Stimulated activated CD4-positive, alpha-beta T cell treated with anti-CD3 and anti-CD28 coated beads, TNF-alpha, amount 100 ng/mL, for 1 hour (primary cell): ENCODE measurements at places on chromosomes 7 and 10.

GRCh38 chr10:16891375-16892313 is 74.4 kb upstream of the RSU1 start:
- peak; percentile 4 for DNase-seq

DNA sequence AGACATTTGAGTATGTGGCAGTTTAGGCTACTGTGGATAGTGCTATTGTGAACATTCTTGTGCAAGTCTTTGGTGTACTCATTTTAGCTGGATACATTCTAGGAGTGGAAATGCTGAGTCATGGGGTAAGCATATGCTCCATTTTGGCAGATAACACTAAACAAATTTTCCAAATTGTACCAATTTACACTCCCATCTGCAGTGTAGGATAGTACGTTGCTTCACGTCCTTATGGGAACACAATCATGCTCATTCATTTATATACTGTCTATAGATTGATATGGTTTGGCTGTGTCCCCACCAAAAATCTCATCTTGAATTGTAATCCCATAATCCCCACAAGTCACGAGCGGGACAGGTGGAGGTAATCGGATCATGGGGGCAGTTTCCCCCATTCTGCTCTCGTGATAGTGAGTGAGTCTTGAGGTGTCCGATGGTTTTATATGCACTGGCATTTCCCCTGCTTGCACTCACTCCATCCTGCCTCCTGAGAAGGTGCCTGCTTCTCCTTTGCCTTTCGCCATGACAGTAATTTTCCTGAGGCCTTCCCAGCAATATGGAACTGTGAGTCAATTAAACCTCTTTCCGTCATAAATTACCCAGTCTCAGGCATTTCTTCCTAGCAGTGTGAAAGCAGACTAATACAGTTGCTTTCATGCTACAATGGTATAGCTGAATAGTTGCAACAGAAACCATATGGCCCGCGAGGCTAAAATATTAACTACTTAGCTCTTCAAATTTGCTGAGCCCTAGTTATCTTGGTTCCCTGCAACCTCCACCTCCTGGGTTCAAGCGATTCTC is 25.6 kb downstream of the RNF216 start:
- no peak for DNase-seq

DNA sequence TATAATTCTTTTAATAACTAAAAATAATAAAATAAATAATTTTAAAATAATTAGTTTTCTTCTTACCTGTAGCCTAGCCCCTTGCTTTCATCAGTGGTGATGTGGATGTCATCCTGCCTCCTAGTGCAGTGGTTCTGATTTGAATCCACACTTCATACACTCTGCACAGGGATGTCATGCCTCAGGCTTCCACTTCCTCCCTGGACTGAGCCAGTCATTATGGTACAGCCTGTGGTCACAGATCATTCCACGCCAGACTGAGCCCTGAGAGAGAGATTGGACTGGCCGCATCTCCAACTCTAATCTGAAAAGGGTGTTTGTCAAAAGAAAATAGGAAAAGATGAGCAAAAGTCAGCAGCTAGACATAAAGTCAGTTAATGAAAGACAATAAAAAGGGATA is 436.2 kb upstream of the IGFBP3 start:
- no peak for DNase-seq

- no peak for DNase-seq
These were observed 74.0 kb downstream of the SEPTIN7 start for GRCh38 chr7:35874886-35875285.

DNA sequence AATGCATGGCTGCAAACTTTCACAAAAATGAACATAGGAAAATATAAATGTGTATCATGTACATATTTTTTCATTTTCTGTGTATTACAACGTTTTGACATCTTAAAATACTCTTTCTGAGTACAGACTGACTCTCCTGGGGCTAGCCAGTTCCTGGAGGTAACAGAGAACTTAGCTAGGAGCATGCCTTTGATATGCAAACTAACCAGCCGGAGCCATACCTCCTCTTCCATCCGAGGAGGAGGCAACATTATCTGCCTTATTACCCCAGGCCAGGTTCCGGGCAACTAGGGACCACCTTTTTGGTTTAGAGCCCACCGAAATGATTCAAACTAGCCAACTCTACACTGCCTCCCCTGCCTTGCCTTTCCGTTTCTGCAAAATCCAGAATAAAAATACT is 33.7 kb upstream of the HECW1 start:
- DNase-seq: no peak

GRCh38 chr7:70028620-70029019 is 430.3 kb downstream of the AUTS2 start:
- no peak for DNase-seq

DNA sequence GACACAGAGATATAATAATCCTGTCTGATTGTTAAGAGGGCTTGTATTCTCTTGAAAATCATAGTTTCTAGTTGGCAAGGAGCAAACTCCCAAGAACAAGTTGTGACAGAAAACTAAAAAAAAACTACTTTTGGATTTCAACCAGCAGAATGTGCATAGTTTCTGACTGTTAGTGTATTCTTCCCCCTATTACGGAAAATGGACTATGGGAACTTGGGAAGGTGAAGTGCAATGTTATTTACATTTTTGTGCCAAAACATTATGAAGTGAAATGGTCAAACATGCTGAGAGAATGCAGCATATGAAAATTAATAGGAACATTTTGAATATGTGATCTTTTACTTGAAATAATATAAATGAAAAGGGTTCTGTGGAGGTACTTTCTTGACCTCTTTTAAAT is 660.8 kb downstream of the SUGCT start:
- DNase-seq: no peak

GRCh38 chr10:4189281-4189680 is 404.3 kb upstream of the KLF6 start:
- no peak for DNase-seq

DNA sequence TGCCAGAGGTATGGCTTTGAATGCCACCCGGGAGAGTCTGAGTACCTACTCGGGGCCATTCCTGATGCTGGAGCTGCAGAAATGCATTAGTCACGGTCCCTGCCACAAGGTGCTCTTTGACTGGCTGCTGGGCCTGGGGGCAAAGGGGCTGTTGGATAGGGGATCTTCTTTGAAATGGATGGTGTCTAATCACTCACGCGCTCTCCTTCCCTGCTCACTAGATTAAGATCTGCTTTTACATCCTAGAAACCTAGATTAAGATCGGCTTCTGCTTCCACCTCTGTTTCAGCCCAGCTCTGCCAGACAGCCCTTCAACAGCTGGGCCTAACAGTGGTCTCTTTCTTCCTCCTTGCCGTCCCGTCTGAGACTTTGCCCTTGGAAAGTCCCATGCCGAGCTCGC is 57.2 kb downstream of the PAX2 start:
- no peak for DNase-seq

DNA sequence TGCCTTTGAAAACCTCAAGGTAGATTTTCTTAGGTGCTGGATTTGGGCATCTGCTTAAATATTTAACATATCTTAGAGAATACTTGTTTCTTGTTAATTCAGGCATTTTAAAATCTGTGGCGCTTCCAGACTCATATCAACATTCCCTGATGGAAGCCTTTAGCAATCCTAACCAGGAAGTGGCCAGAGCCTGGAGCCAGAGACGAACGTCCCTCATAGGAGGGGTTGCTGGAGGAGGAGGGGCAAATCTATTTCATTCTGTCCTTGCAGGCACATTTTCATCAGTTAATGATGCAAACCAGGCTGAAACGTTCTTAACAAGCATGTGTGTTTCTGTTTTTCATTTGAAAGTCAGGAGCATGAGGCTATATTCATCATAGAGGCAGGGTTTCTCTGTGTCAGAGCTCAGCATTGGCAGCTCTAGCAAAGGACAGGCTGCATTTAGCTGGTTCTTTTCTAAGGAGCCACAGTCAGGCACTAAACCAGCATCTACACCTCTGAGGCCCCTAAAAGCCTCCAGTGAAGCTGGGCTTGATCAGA is 17.8 kb upstream of the IFIT2 start:
- DNase-seq: no peak

- DNase-seq: no peak
These were observed 6.2 kb upstream of the ZAN start for GRCh38 chr7:100726996-100727761.

GRCh38 chr7:98870807-98871491 is 1.1 kb upstream of the TMEM130 start:
- no peak for DNase-seq

- no peak for DNase-seq
These were observed 160.6 kb downstream of the SEC23IP start for GRCh38 chr10:120052964-120053702.

DNA sequence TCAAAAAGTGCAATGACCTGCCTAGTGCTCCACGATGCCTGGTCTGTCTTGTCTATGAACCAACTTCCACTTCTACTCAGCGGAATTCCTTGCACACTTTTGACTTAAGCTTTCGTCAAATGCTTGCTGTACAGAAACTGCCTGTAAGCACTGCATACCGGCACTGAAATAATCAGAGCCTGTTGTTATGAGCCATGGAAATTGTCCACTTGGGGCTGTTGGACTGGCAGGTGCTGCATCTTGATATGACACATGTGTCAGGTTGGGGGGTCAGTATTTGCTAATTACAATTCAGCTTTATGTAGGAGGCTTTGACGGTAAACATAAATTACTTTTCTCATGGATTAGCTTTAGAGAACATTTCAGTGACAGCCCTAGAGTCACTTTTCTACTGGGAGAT is 32.0 kb upstream of the KLF6 start:
- no peak for DNase-seq

DNA sequence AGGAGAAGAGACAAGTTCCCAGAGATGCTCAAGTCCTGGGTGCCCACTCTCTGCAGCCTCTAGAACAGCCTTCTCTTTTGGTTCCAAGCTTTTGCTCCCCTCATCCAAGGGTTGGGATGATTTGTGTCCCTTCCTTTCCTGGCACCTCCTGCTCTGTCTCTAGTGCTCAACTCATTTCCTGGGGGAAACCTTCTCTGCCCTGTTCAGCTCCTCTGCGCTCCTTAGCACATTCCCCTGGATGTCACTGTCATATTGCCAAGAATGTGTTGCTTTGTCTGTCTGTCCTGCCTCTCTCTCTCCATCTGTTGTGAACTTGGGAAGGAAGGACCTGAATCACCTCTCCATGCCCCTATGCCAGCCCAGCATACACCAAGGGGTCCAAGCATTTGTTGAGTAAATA is 5.1 kb upstream of the LBX1 start:
- no peak for DNase-seq

DNA sequence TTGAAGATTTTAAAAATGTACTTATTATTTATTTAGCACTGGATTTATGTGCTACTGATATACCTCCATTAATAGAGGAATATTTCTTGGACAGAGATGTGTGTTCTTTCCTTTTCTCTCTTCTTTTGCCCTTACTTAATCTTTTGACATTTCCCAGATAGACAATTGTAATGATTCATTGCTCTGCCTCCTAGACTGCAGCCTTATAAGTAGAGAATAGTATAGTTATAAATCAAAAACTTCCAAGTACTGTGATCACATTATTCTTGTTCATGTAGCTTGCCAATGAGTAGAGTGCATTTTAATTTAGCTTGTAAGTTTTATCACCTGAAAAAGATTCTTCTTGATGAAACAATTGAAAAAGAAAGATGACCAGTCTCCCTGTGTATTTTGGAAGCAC is 47.6 kb downstream of the CASD1 start:
- no peak for DNase-seq

GRCh38 chr7:101245147-101245668 is 327 bp upstream of the FIS1 start:
- DNase-seq: no peak

DNA sequence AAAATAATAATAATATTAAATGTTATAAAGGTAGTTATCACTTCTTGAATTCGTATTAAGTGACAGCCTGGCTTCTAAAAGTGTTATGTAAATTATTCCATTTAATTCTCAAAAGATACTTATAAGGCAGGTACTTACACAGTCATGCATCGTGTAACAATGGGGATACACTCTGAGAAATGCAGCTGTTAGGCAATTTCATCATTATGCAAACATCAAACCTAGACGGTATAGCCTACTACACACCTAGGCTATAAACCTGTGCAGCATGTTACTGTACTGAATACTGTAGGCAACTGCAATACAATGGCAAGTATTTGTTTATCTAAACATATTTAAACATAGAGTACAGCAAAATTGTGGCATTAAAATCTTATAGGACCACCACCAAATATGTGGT is 1.5 kb downstream of the IFIT1 start:
- DNase-seq: no peak

GRCh38 chr7:79458796-79459195 is 5.3 kb upstream of the MAGI2 start:
- no peak for DNase-seq

DNA sequence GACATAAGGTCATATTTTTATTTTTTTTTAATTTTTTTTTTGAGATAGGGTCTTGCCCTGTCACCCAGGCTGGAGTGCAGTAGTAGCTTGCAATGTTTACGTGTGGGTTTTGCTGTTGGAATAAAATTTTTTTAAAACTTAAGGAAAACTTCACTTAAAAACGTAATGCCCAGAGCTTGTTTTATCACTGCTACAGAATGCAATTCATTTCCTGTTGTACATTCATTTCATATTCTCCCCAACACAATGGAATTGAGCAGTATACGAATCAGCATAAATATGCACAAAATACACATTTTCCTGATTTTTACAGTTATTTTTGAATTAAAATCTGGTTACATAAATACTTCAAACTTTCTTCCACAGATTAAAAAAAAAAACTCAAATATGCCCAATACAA is 40.3 kb downstream of the RSU1 start:
- DNase-seq: no peak

GRCh38 chr10:98263088-98263487 is 4.9 kb downstream of the LOXL4 start:
- DNase-seq: no peak

- no peak for DNase-seq
These were observed 11.2 kb downstream of the TRIM56 start for GRCh38 chr7:101096331-101096956.

GRCh38 chr7:23473844-23474093 is 3.5 kb upstream of the IGF2BP3 start:
- no peak for DNase-seq

GRCh38 chr7:110921595-110922151 is 169.3 kb upstream of the LRRN3 start:
- no peak for DNase-seq

DNA sequence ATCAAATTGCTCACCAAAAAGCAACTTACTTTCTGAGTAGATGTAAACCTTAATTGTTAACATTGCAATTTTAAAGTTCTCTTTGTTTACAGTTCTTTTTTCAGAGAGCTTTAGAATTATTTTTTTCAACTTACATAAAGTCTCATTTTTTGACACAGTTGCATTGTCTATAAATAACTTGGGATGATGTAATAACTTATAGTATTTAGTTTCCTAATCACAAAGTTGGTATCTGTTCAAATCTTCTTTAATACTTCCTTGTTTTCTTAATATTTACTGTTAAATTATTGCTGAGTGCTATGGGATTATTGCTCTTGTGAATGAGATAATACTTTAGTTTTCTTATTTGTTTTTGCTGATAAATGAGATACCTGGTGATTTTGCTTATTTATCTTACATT is 18.9 kb upstream of the SUV39H2 start:
- DNase-seq: no peak

DNA sequence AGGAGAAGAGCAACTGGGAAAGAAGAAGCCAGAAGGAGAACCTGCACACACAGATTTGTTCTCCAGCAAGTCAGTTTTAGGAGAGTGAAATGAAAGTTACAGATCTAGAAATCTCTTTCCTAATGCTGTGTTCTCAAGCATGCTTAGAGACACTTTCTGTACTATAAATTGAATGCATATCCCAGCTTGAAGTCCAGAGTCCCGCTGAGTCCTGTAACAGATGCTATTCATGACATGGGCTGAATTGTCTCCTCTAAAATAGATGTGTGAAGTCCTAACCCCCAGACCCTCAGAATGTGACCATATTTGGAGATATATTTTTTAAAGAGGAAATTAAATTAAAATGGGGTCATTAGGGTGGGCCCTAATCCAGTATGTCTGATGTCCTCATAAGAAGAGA is 46.9 kb upstream of the GJD4 start:
- no peak for DNase-seq

GRCh38 chr10:100805543-100806355 is 60.4 kb downstream of the PAX2 start:
- DNase-seq: no peak
